Naive thymus-derived CD4-positive, alpha-beta T cell (primary cell): ENCODE measurements at places on chromosomes 12 and 14. TPM values are rescaled to one million over a fixed set of nuclear protein-coding genes. Genes with fewer than 3 reads are reported as not detected.

KRT2 gene
- 0.29 TPM for total RNA-seq

IL22 gene
- total RNA-seq: 1.6 and 1.8 TPM in 2 replicates

NPFF gene
- not detected for total RNA-seq

MANSC1 gene
- 0.83 TPM for total RNA-seq

PRB2 gene
- not detected for total RNA-seq

CPNE6 gene
- not detected for total RNA-seq

EIF2S1 gene
- total RNA-seq: 42.9 TPM

COX6A1 gene
- total RNA-seq: 129 TPM
